Coronary artery (tissue), 2 donors: ENCODE measurements at places on chromosomes 13 and 19.

GRCh38 chr19:48473161-48473966 is 4.2 kb downstream of the CYTH2 start:
- no peak for DNase-seq

DNA sequence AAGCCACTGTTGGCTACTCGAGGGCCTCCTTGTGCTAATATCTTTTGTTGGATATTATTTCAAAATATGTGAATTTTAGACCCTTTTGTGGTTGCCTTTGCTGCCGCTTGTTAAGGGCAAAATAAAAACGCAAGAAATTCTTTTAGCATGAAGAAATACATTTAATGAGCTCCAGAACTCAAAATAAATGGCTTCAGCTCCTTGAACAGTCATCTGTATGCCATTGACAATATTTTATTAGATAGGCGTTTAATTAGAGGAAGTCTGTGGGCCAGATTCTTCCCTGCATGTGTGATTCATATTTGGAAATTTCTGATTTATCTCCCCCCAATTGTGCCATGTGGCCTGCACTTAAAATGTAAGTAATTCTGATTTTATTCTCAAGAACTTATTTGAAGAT is 177.2 kb downstream of the STK24 start:
- DNase-seq, result no peak

- no peak for DNase-seq
Measured at GRCh38 chr13:51523082-51523518, 61.2 kb upstream of the WDFY2 start.

DNA sequence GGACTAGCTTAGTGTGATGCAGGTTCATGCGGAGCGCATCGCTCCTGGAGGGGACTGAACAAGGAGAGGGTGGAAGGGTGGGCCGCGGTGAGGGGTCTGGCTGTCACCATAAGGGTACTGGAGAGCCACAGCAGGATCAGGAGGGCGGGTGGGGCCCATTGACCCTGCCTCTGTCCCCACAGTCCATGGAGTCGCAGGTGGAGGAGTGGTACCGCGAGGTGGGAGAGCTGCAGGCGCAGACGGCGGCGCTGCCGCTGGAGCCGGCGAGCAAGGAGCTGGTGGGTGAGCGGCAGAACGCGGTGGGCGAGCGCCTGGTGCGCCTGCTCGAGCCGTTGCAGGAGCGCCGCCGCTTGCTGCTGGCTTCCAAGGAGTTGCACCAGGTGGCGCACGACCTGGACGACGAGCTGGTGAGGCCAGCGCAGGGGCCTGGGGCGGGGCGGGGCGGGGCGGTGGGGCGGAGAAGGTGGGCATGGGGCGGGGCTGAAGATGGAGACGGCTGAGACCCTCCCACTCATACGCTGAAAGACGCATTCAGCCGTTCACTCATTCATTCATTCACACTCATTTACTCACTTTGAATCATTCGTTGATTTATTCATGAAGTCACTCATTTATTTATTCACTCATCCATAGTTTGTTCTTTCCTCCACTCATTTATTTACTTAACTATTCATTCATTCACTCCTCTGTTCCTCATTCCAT is 27.5 kb upstream of the SHKBP1 start:
- DNase-seq, result no peak

DNA sequence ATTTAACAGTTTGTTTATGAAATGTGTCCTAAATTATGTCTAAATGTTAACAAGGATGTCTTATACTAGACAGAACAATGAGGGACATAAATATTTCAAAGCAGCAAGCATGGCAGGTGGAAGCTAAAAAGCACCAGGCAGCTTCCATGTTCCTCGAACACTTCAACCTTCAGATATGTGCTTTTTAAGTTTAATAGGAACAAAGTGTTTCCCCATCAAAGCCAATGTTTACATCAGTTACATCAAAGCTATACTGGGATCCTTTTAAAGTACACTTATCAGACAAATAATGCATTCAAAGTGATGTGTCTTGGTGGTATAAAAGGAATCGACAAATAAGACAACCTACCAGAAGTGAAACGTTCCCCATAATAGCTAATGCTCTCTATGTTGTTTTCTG is 2841.1 kb upstream of the PCDH20 start:
- DNase-seq, result no peak

- DNase-seq, result no peak
Measured at GRCh38 chr19:46555628-46556280, 45.4 kb upstream of the CALM3 start.

DNA sequence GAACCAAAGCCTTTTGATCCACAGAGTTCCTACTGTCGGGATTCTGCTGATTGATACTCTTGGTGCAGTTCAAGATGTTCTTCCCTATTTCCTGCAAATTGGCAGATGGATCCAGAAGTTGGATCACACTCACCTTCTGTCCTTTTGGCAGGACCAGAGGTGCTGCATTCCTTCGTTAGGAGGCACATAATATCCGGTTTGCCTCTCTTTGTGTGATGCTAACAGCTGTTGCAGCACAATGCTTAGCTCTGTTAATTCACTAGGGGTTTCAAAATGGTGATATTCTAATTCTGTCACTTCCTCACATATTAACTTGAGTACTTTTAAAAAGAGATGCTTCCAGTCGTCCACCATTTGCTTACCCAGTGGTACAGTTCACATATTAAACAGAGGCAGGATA is 15.2 kb upstream of the CHST8 start:
- DNase-seq, result no peak

DNA sequence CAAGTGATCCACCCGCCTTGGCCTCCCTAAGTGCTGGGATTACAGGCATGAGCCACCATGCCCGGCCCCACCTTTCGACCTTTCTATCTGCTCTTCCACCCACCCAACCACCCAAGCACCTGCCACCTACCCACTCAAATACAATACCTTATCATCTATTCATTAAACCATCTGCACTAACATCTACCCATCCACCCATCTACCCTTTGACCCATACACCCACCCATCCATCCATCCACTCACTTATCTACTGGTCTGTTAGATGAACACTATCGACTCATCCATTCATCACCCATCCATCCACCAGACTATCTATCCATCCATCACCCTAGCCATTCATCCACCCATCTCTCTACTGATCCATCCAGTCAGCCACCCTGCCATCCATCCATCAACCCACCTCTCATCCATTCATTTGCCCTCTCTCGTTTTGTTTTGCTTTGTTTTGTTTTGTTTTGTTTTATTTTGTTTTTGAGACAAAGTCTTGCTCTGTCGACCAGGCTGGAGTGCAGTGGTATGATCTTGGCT is 17.2 kb downstream of the EML2 start:
- DNase-seq, result no peak

GRCh38 chr19:5355076-5355475 is 14.5 kb upstream of the PTPRS start:
- no peak for DNase-seq

DNA sequence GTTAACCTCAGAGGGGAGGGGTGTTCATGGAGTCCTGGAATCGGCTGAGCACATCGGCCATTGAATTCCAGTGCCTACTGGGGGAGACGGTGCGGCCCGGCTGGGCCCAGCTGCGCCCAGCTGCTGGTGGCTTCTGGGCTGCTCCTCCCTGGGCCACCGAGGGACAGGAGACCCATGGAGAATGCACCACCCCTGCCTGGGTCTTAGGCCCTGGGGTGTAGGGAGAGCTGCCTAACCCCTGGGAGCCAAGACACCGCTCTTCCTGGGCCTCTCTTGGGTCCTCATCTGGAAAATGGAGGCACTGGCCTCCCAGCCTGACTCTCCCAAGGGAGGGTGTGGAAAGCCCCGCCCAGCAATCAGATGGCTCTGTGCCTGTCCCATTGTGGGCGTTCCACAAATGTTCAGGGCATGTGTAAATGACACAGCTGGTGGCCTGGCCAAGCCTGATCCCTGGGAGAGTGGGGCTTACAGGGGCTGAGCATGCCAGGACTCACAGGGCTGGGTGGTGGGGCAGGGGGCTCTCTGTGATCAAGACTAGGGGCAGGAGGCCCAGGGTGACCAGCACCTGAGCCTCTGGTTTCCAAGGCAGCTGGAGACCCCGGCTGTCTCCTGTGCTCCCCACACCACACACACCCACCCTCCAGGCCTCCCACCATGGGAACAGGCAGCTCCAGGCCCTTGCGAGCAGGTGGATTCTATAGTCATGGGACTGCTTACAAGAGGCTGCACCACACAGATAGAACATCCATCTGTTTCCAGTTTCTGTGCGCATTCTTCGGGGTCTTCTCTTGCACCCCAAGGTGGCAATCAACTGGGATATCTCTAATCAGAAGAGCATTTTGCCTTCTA is 150.9 kb downstream of the URI1 start:
- no peak for DNase-seq
